ENCODE measurements at places on chromosomes 1 and 21.

- DNase-seq: no peak
Observed at GRCh38 chr1:104720741-104721140, 971.0 kb downstream of the AMY1C start.

GRCh38 chr21:28975397-28975796, 17.3 kb downstream of the LTN1 start:
- no peak for DNase-seq

GRCh38 chr1:64822621-64823020, 77.7 kb downstream of the RAVER2 start:
- DNase-seq: no peak

GRCh38 chr1:25773441-25774125, 26.4 kb upstream of the SELENON start:
- peak; percentile 11 for DNase-seq

- no peak for DNase-seq
Observed at GRCh38 chr21:38929142-38929541, 123.4 kb downstream of the ETS2 start.

DNA sequence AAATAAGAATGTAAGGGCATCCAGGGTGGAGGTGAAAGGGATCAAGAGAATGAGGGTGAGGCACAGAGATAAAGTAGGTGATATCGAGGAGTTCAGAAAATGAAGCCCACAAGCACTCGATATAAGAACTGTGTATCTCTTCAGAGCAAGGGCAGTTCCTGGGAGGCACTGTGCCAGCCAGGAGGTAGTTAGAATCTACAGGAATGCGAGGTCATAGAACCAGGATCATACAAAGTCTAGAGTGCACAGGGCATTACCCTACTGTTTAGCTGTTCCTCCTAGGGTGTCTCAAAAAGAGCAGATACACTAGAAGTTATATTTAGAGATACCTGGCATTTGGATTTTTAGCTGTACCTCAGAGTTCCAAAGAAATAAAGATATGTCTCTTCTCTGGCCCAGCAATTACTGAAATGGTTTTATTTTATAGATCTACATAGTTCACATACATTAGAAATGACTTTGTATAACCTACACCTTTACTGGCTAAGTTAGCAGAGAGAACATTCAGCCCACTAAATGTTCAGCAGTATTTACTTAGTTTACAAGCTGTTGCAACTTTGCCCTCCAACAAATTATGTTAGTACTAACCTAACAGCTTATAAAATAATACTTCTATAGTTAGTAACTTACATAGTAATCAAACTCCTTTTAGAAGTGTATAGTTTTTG, 1.6 kb downstream of the OVAAL start:
- no peak for DNase-seq

GRCh38 chr1:30374400-30375070, 348.9 kb downstream of the MATN1 start:
- DNase-seq: no peak

- no peak for DNase-seq
Observed at GRCh38 chr1:7003676-7004075, 218.4 kb downstream of the CAMTA1 start.

DNA sequence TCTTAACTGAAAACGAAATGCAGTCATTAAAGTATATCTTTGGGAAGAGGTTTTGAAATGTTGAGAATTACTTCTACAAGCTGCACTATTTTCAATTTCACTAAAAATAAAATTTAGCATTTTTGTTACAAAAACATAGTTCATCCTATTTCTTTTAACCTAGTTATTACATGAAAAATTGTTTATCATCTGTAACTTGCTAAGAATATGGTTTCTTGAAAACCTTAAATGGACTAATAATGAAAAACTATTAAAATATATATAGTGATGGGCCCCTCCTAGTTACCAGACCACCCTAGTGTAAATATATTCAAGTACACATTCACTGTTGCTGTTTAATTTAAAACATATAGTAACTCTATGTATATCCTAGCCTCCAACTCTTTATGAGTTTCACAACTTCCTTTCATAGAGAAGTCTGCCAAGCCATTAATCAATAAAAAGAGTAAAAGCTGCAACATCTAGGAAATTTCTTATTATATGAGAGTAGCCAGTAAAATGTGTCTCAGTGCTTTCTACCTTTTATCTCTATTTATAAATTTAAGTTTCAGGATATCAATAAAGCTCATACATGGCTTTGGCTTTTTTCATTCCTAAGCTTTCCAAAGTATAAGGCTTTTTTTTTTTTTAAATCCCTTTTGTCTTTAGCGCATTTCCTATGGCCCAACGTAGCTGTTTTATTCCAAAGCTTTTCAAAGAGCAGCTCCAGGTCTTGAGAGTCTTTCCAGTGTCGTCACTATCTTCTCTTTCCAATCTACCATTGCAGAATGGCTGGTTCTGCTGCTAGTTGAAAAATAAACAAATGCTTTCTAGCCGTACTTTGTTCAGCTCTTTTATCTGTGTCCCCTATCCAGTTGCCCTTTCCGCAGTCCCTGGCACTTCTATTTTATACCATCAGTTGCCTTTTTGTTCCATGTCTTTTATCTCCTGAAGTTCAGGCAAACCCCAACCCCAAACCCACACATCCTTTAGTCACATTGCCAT, 6.5 kb downstream of the IRF2BP2 start:
- DNase-seq: no peak

- DNase-seq: no peak
Observed at GRCh38 chr1:180793451-180793850, 119.2 kb upstream of the KIAA1614 start.
